Cortex of kidney (tissue), 1 donor: ENCODE measurements at places on chromosomes 13 and 19.

DNA sequence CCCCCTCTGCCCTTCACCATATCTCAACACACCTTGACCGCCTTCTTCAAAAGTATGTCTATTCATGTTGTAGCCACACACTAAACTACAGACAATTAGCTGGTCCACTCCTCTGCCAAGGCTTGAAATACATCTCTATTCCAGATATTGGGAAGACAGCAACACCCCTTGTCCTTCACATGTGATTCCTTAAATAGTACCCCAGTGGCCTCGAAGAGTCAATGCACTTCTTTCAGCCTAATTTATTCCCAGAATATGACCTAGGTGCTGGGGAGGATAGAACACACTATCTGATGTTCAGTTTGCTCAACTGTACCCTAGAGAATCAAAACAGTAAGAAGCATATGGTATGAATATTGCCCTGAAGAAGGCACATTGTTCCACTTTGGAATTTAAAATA lies 82.4 kb upstream of the DACH1 start:
- DNase-seq = no peak

DNA sequence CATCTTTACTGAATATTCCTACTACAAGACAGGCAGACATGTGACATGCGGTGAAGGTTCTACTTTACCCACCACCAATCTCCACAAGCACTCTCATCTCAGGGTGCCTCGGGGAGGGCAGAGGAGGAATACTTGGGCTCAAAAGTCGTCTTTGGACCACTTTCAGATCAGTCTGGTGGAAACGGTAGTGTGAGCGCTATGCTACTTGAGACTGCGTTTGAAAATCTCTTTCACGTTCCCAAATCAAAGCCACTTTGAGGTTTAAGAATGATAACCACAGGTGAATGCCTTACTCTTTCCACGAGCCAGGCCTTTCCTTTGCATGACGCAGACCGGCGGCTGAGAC lies 1.5 kb upstream of the SOX1 start:
- no peak for DNase-seq

- DNase-seq = no peak
These were observed 16.2 kb upstream of the TNFRSF19 start for GRCh38 chr13:23554000-23554399.

DNA sequence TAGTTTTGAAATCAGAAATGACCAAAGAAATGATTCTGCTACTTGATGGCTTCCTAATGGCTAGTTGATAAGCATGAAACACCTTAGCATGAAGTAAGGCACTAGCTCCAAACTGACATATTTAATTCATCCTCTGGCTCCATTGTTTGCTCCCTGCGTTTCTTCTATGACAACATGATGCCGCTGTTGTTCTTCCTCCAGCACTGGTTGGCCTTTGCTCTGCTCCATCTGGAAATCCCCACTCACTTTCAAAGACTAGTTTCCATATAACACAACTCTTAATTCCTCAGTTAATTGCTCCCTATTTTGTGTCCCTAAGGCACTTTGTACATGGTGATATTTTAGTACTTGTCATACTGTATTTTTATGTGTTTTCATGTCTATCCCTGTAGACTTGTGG lies 151.6 kb downstream of the GPC6 start:
- DNase-seq = no peak
